Activated naive CD4-positive, alpha-beta T cell treated with anti-CD3 and anti-CD28 coated beads, Interleukin-2, amount 10 ng/mL, durations not matched to agents 7 days and 5 days (primary cell): ENCODE measurements at places on chromosomes 3 and 15.

DNA sequence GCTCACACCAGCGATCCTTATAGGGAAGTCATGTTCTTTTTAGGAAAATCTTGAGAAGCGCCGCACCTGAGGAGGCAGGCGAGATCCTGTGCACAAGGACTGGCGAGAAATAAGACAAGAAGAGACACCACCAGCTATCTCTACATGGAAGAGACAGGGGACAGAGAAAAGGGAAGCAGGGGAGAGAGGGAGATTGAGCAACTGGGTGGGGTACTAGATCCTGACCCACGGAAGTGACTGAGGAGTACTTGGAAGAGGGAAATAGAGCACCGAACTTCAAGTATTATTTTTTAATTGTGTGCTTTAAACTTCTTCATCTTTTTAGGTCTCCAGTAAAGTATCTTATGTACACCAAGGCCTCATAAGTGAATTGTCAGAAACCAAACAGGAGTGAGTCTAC, 742.0 kb upstream of the LMCD1 start:
- no peak for DNase-seq

DNA sequence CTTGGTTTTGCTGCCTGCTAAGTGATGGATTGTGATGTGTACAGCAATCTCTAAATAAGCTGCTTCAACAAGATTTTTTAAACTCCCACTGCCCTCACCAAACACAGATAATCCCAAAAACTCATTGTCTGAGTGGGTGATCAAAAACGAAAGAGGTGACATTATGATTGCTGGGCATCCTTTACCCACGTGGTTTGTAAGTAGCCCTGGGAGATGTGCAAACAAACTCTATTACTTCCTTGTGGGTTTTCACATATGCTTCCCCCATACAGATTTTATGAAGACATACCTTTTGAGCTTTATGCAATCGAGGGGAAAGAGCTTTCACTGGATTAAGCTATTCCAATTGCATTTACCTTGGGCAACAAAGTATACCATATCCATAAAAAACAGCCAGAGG, 1000.4 kb downstream of the FHIT start:
- DNase-seq, result no peak

DNA sequence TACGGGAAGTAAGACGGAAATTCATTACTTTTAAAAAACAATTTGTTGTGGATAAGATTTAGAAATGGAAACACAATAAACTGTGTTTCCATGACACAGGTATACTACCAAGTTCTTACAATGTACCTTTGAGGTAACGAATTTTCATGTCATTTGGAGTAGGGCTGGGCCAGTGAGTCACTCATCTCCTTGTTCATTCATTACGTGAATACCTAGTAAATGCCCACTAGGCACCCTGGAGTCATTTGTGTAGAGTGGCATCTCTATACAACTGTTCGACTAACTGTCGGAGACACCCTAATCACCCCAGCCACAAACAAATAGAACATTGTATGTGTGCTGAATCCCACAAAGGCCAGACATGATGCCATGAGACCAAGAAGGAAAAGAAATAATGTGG, 94.8 kb downstream of the IGF1R start:
- no peak for DNase-seq

- no peak for DNase-seq
Observed at GRCh38 chr3:128385080-128385832, 81.4 kb downstream of the DNAJB8 start.

DNA sequence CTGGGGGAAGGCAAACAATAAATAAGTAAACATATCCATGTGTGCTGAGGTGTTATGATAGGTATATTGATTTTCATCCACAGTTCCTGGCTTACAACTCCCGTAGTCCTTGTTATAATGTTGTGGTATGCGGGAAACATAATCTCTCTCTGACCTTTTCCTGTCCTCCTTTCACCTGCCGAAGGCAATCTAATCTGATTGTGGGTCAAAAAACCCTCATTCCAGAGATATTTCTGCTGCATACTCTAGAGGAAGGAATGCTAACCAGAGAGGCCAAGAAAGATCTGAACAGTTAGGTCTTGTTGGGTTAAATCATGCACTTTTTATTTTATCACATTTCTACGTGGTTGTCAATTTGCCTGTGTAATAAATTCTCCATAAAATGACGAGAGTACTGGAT, 383.6 kb upstream of the SEMA6D start:
- no peak for DNase-seq

DNA sequence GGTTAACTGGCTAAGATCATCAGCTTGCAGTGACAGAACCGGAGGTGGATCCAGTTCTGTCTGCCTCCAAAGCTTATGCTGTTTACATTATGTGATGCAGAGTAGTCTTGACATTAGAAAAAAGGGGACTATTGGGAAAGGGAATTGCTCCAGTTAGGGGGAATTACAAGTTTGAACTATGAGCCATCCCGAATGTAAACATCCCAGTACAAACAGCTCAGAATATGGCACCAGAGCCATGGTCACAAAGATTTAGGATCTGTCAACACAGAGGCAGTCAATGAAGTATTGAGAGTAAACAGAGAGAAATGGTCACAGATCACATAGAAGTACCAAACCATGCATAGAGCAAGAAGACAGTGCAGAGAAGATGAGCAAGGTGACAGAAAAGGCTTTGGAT, 39.8 kb upstream of the CRTC3 start:
- no peak for DNase-seq
